ENCODE measurements at places on chromosomes 13 and 19.

GRCh38 chr13:103878891-103879605, 812.8 kb upstream of the SLC10A2 start:
- no peak for DNase-seq

GRCh38 chr19:11979527-11979926, 14.7 kb downstream of the ZNF763 start:
- no peak for DNase-seq

DNA sequence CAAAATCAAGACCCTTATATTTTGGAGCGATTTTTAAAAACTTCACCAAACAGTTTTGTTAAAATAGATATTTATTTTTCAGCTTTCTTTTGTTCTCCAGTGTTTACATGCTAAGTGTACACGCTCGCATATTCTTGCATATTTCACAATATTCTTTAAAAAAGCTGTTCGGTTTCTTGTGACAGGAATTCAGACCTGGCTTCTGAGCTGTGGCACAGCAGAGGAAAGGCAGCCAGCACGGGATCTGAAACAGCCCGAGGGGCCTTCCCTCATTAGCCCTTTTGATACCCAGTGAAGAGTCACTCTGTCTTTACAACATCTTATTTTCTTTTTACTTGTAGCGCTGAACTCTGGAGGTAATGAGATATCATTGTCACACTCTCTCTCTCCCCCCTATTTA, 234.0 kb downstream of the B3GLCT start:
- DNase-seq, result peak; percentile 20

DNA sequence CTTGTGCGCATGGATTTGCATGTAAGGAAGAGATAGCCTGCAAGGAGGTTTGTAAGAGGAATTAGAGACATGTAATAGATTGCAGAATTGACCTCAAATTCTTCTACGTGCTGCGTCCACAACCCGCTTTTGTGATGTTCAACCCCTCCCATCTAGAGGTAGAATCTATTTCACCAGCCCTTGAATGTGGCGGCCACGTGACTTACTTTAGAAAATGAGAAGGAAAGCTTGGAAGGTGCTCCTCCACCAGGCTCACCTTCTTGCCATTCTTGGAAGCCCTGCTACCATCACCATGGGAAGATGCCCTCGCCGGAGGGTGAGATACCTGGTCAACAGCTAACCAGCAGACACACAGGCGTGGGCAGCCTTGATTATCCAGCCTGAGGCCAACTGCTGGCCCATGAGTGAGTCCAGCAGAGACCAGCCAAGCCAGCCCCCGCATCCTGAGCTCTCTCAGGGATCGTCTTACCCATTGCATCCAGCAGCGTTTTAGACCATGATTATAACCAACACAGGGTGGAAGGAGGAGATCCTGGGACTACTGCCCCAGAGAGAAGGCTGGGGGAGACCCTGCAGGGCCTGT, 7.6 kb upstream of the PEPD start:
- DNase-seq, result no peak

- DNase-seq, result no peak
Measured at GRCh38 chr13:23668562-23668961, 98.3 kb downstream of the TNFRSF19 start.

GRCh38 chr13:25783076-25783475, 268.7 kb downstream of the SHISA2 start:
- DNase-seq, result no peak

DNA sequence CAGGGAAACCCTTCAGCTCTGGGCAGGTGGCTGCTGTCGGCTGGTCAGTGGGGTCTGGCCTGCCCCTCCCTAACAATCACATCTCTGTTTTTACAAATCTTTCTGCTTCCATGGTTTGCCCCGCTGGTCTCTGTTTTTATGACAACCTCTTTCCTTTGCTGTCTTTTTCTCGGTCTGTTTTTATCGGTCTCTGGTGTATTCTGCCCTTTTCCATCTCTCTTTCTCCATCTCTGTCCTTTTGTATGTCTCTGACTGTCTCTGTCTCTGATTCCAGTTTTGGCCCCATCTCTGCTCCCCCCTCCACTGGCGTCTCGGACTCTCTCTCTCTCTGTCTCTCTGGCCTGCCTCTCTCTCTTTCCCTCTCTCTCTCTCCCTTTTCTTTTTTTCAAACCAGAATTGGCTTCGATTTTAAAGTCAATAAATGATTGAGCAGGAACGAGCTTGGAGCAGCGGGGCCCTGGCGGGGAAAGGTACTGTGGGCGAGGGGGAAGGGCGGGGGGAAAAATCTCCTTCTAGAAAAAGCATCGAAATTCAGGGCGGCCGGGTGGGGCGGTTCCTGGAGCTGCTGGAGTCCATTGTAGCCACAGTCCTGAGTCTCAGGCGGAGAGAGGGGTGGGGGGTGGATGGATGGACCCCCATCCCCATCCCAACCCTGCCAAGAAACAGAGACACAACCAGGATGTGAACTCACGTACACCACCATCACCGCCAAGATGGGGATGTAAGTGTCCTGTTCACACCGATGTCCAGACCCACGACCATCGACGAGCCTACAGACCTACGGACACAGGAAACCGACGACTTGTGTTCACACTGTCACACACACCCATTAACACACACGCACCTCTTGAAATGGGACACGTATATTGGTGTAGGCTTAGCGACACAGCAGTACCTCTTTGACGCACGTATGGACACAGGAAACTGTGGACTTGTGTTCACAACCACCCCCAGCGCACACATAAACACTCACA, 3.0 kb downstream of the NFIX start:
- peak; percentile 46 for DNase-seq

- DNase-seq, result no peak
Measured at GRCh38 chr13:50892210-50892944, 17.2 kb upstream of the RNASEH2B start.

DNA sequence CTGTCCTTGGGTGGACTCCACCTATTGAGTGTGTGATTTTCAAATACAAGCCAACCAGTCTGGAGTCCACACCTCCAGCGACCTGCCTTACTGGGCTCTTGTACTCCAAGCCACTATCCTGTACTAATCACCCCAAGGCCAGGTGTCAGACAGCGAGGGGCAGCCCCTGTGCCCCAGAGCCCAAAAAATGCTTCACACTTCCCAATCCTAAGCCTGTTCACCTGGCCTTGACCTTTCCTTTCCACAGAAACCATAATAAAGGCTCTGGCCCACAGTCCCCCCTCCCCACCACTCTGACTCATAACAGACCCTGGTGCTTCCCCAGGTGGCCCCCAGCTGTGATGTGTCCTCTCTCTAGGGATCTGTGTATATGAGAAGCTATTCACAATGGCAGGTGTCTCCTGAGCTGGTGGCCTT, 3.9 kb downstream of the CD209 start:
- DNase-seq, result no peak

DNA sequence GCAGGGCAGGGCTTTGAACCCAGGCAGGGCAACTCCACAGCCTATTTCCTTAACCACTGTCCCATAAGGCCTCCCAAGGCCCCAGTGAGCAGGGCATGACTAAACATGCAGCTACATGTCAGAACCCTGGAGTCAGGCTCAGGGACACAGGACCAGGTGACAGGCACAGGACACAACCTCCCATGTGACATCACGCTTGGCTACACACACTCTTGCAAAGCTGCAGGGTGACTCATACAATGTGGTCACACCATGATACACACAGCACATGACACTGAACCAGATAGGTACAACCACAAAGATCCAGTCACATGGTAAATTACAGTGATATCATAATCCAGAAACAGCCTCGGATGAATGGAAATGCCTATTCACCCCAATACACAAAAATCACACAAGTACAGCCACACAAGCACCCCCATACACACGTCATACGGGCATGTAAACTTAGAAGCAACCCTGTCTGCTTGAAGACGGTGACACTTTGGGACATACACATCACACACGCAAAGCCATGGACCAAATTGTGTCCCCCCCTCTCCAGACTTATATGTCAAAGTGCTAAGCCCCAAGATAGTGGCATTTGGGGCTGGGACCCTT, 14.5 kb downstream of the KLK4 start:
- DNase-seq, result peak; percentile 17

DNA sequence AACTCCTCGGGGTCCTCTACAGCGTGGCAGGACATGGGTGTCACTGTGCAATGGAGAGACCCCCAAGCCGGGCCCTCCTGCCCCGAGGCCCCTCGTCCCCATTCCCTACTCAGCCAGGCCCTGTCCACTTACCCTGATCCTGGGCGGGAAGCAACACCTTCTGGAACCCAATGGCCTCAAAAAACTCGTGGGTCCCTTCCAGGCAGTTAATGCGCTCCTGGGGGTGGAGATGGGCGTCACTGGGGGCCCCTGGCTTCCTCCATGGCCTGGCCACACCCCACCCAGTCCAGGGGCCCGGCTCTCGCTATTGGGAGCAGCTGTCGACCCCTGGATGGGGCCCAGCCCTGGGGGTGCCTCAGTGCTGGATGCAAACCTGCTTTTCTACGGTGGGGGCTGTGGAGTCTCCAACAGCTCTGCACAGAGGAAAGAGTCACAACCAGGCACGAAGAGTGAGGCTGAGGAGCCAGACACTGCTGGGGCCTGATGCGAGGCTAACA, 10.8 kb downstream of the UBXN6 start:
- no peak for DNase-seq

GRCh38 chr19:8517551-8518442, 3.8 kb upstream of the ZNF414 start:
- peak; percentile 61 for DNase-seq

- no peak for DNase-seq
Measured at GRCh38 chr13:112244061-112244460, 132.1 kb upstream of the SPACA7 start.

- no peak for DNase-seq
Measured at GRCh38 chr19:16794456-16795441, 34.4 kb upstream of the SIN3B start.

- no peak for DNase-seq
Measured at GRCh38 chr19:4086411-4086867, 19.7 kb upstream of the ZBTB7A start.

- DNase-seq, result no peak
Measured at GRCh38 chr13:78592584-78592983, 10.8 kb downstream of the POU4F1 start.

GRCh38 chr19:49614096-49614833, 23.3 kb downstream of the PRR12 start:
- peak; percentile 79 for DNase-seq

GRCh38 chr19:54191011-54191810, at the start of gene TSEN34:
TSS of gene TSEN34 (plus strand) at chr19:54191308. CDS start at chr19:54191365, 57 bp downstream.
- peak; percentile 48 for DNase-seq

DNA sequence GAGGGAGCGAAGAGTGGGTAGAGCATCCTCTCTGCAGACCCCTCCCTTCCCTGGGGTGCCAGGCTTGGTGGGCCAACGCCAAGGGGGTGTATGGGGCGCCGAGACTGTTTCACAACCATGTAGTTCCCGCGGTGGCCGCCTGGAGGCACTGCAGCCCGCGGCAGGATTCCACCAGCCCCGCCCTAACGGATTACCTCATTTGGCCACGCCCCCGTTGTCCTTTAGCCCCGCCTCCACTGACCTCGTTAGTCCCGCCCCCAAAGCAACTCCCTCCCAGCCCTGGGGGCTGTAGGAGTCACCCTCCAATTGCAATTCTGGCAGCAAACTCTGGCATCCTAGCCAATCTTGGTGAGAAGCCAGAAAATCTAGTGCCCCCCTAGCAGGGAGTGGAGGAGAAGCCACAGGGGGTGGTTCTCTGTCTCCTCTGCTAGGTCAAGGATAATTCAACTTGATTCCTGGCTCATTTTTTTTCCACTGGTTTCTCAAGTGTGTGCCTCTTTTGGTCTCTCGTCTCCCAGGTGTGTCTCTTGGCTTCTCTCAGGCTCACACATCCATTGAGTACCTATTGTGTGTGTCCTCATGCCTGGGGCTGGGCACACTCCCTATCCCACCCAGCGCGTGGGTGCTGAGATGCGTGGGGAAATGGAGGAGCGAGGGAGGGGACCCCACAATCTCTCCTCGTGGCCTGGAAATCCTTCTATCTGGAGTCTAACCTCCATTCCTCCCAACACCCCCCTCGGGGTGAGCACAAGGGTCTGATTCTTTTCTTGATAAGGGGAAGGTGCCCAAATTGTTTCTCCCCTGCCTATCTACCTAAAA, 2.0 kb downstream of the OLFM2 start:
- DNase-seq, result peak; percentile 62

- no peak for DNase-seq
Measured at GRCh38 chr13:111275382-111275781, 45.1 kb upstream of the TEX29 start.

GRCh38 chr19:50512999-50513745, 541 bp downstream of the ASPDH start:
- no peak for DNase-seq

GRCh38 chr13:44715287-44716230, 139.4 kb upstream of the TSC22D1 start:
- DNase-seq, result peak; percentile 56

- DNase-seq, result peak; percentile 8
Measured at GRCh38 chr13:43206838-43207237, 183.5 kb downstream of the DNAJC15 start.

- DNase-seq, result no peak
Measured at GRCh38 chr19:50793558-50794065, 3.4 kb downstream of the ACP4 start.

DNA sequence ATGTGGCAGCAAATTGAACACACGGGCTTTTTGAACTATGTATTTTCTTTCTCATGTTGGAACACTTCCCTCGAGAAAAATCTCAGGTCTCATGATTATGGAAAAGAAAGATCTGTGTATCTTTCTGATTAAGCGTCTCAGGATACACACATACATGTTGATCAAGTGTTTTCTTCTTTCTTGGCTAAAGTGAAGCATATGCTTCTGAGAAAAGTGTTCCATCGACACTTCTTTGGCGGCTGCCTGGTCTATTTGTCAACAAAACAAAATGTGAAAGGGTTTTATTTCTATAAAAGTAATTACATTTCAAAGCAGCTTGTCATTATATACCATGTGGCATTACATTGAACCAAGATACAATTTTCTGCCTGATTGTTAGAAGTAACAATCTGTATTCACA, 157.5 kb downstream of the DLEU7 start:
- DNase-seq, result no peak

DNA sequence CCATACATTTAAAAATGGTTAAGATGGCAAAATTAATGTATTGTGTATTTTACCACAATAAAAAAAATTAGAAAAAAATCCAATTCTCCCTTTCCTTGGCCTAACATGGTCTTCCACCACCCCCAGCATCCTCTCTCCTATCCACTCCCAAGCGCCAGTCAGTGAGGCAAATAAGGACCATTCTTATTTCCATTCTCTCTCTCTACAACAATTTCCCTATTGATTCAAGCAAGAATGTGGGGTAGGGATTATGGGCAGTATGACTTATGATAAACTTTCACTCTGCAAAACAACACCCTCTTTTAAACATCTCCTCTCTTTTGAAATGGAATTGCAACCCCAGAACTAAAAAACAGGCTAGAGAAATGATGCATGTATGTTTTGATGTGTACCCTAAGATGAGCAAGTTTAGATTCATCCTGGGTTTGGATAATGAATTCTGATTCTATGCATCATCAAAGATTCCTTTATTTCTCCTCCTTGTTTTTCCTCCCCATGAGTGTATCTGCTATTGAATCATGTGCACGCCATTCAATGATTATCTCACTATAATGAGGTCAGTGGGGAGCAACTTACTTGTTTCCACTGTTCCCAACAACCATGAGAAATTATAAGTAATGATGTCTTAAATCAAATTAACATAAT, 3.5 kb downstream of the STARD13 start:
- peak; percentile 47 for DNase-seq

- DNase-seq, result no peak
Measured at GRCh38 chr19:4609878-4610511, 29.3 kb upstream of the TNFAIP8L1 start.
